Naive thymus-derived CD4-positive, alpha-beta T cell (primary cell): ENCODE measurements at places on chromosomes 13 and 19. TPM values are rescaled to one million over a fixed set of nuclear protein-coding genes. Genes with fewer than 3 reads are reported as not detected.

ZNF837 gene
- polyA plus RNA-seq, result 6.9 TPM

DNA sequence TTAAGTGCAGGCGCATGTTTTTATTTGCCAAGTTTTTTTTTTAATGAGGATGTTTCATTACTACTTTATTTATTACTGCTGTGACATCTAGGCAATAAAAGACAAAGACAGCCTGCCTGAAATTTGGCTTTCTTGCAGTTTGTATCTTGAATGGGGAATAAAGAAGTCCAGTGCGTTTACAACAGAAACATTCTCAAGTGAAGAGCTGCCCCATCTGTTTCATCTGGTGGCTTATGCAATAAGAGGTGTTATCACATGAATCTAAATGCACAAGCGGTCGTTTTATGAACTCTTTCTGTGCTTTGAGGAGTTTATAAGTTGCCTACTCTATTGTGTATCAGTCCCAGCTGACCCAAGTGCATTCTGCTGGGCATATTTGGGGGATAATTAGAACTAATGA, 12.6 kb upstream of the MAB21L1 start:
- no peak for DNase-seq
- H3K4me1 ChIP-seq, result no peaks in the 10 kb centered on the region
- no peak overlapping the region for H3K27ac ChIP-seq
- no peak overlapping the region for H3K4me3 ChIP-seq
- H3K36me3 ChIP-seq, result no peaks in the 10 kb centered on the region
- no peaks in the 10 kb centered on the region for H3K27me3 ChIP-seq

DNA sequence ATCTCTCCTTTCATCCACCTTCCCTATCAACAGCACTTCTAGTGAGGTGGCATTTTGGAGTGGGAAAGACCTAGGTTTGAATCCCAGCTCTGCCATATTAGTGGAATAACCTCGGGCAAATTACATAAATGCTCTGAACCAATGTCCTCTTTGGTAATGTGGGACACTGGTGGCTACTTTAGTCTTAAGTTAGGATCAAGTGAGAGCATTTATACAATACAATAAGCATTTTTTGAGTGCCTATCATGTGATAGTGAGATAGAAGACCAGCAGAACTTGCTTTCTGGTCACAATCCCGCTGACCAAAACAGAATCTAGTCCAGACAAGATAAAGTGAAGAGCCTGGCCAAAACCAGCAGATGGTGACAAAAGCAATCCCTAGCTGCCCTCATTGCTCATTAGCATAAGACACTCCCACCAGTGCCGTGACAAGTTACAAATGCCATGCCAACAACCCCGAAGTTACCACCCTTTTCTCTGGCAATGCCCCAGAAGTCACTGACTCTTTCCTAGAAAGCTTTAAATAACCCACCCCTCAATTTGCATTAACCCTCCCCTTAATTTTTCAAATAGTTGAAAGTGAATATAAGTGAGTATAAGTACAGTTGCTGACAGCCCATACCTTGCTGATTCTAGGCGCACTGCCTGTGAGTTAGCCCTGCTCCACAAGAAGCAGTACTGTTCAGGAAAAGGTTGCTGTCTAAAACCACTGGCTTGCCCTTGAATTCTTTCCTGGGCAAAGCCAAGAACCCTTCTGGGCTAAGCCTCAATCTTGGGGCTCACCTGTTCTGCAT, 28.9 kb upstream of the KPNA3 start:
- no peak overlapping the region for H3K4me3 ChIP-seq
- no peak for DNase-seq
- H3K27me3 ChIP-seq, result no peaks in the 10 kb centered on the region
- H3K36me3 ChIP-seq, result no peaks in the 10 kb centered on the region
- no peaks in the 10 kb centered on the region for H3K4me1 ChIP-seq

- H3K4me3 ChIP-seq, result no peak overlapping the region
- no peaks in the 10 kb centered on the region for H3K27me3 ChIP-seq
- no peaks in the 10 kb centered on the region for H3K4me1 ChIP-seq
- DNase-seq, result no peak
- H3K27ac ChIP-seq, result no peak overlapping the region
Measured at GRCh38 chr19:30303131-30303654, 69.0 kb upstream of the ZNF536 start.

RNF113B gene
- polyA plus RNA-seq, result not detected

CD70 gene
- polyA plus RNA-seq, result not detected

TLE6 gene
- polyA plus RNA-seq, result 0.52 TPM

DNA sequence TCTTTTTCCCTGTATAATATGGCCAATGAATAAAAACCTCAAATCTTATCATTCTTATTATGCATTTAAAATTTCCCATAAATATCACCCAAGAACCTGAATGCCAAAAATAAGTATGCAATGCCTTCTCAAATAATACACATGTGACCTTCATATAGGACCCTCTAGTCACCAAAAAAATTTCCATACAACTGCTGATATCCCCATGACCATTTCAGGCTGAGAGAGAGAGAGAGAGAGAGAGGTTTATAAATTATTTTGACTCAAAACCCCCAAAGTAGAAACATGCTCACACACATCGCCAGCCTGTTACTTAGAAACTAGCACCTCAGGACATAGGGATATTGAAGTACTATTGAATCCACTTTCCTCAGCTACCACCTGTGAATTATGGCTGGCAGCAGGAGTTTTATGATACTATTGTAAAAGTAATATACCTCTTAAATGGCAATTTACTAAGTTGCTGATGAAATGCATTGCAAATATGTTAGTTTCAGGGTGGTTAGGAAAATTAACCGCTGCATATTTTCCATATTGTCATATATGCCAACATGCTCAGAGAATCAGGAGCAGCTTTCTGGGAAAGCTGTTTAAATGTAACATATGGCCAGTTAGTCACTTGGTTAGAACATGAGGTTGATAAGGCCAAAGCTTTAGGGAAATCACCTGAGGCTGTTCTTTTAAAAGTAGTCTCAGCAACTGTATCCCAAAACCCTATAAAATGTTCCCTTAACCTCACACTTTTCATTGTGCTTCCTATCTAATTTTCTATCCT, 230.8 kb downstream of the DCT start:
- no peak overlapping the region for H3K4me3 ChIP-seq
- H3K27me3 ChIP-seq, result no peaks in the 10 kb centered on the region

ZNF208 gene
- not detected for polyA plus RNA-seq

- no peaks in the 10 kb centered on the region for H3K27me3 ChIP-seq
- DNase-seq, result no peak
- no peaks in the 10 kb centered on the region for H3K36me3 ChIP-seq
- no peaks in the 10 kb centered on the region for H3K4me1 ChIP-seq
Measured at GRCh38 chr13:95535243-95535642, 17.3 kb upstream of the CLDN10 start.

DNA sequence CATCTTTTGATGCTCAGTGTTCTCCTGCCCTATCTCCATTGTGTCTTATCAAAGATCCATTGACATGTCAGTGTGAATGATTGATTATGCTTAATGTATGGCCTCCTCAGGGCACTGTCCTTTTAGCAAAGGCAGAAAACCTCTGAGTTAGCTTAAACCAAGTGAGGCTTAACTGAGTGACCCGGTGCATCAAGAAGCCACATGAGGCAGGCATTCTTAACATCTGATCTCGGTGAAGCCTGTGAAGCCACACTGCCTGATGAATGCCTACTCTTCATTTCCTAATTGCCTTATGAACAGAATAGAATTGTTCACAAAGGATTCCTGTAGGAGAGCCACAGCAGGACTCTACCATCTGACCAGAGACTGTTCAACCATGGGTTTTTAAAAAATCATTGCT, 168.1 kb upstream of the SOX21 start:
- H3K4me3 ChIP-seq, result no peak overlapping the region
- H3K4me1 ChIP-seq, result no peaks in the 10 kb centered on the region
- H3K27ac ChIP-seq, result no peak overlapping the region
- H3K36me3 ChIP-seq, result no peaks in the 10 kb centered on the region
- DNase-seq, result no peak

DNA sequence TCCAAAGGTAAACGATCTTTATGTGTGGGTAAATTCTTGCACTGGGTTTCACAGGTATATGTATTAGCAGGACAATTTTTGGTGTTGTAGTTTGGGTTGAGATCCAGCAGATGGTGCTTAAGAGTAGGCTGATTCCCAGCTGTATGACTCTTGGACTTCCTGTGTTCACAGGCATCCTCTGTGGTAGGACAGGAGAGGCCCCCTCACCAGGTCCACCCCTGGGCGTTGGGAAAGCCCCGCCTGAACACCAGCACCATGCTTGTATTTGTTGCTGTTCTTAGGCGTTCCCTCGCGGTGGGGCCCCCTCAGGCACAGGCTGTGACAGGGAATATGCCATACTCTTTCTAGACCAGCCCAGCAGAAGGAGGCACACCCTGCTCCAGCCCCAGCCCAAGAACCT, 49.5 kb upstream of the PCDH17 start:
- no peaks in the 10 kb centered on the region for H3K27me3 ChIP-seq
- H3K36me3 ChIP-seq, result no peaks in the 10 kb centered on the region
- H3K27ac ChIP-seq, result no peak overlapping the region
- no peaks in the 10 kb centered on the region for H3K4me1 ChIP-seq

GRCh38 chr19:30518965-30519606, 146.9 kb downstream of the ZNF536 start:
- H3K27me3 ChIP-seq, result no peaks in the 10 kb centered on the region

DNA sequence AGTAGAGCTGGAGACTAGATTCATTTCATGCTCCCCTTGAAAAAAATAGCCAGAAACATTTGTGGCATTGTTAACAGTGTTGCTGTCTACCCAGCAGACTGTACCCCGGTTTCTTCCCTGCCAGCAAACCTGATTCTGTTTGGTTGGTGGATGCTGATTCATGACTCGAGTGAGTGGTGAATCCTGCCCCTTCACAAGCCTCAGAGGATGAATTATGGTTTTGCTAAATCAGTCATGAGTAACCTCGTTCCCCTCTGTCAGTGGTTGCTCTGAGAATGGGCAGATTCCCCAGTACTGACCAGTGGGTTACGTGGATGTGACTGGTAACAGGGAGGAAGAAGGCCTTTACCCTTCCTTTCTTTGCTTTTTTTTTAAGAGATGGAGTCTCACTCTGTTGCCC, 10.1 kb downstream of the NLRP12 start:
- H3K36me3 ChIP-seq, result no peaks in the 10 kb centered on the region
- H3K4me3 ChIP-seq, result no peak overlapping the region
- DNase-seq, result no peak
- H3K27me3 ChIP-seq, result no peaks in the 10 kb centered on the region
- no peaks in the 10 kb centered on the region for H3K4me1 ChIP-seq

PODNL1 gene
- 0.33 TPM for polyA plus RNA-seq

MAST1 gene
- polyA plus RNA-seq, result 3.5 TPM

DNA sequence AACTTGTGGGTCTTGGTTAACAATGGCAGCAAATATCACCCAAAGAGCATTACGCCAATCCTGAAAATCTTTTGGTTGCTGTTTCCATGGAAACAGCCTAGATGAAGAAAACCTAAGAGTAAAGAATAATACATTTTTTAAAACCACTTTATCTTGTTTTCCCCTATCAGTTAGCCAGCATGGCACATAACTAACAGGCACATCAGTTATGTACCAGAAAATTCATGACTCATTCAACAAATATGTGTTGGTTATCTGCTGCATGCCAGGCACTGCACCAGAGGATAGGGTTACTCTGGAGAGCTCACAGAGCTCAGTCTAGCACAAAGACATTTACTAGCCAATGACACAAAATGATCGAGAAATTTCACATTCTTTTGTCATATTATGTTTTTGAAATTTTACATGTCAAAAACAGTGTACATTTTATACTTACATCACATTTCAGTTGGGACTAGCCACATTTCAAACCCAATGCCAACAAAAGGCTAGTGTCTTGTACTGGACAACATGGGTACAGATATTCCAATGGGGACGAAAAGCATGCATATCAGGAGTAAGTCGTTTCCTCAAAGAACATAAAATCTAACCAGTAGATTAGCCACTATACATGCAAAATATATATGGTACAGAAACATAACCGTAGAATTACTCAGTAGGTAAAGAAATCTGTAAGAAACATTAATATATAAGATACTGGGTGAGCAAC, 20.3 kb downstream of the LNX2 start:
- DNase-seq, result no peak
- no peaks in the 10 kb centered on the region for H3K36me3 ChIP-seq
- H3K27ac ChIP-seq, result no peak overlapping the region

C19orf67 gene
- polyA plus RNA-seq, result not detected

DNA sequence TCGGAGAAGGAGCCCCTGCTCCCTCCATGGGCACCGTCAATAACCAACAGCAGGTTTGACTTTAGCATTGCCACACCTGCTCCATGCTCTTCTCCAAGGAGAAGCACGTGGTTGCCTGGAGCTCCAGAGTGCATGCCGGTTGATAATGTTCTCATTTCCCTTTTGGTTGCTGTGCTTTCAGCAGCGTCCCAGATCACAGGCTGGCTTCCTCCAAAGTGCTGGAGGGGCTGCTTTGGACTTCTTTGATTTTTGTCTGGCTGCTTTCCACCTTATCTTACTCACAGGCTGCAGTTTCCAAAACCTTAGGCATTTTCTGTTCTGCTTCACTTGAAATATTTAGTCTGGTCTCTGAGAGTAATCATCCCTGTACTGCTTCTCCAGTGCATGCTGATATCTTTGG, 123.8 kb upstream of the IRS2 start:
- DNase-seq, result no peak
- H3K4me3 ChIP-seq, result no peak overlapping the region

- no peaks in the 10 kb centered on the region for H3K27me3 ChIP-seq
- H3K36me3 ChIP-seq, result no peaks in the 10 kb centered on the region
- H3K4me1 ChIP-seq, result no peaks in the 10 kb centered on the region
- no peak overlapping the region for H3K4me3 ChIP-seq
- H3K27ac ChIP-seq, result no peak overlapping the region
Measured at GRCh38 chr13:46535825-46536224, 17.1 kb upstream of the LRCH1 start.

DNA sequence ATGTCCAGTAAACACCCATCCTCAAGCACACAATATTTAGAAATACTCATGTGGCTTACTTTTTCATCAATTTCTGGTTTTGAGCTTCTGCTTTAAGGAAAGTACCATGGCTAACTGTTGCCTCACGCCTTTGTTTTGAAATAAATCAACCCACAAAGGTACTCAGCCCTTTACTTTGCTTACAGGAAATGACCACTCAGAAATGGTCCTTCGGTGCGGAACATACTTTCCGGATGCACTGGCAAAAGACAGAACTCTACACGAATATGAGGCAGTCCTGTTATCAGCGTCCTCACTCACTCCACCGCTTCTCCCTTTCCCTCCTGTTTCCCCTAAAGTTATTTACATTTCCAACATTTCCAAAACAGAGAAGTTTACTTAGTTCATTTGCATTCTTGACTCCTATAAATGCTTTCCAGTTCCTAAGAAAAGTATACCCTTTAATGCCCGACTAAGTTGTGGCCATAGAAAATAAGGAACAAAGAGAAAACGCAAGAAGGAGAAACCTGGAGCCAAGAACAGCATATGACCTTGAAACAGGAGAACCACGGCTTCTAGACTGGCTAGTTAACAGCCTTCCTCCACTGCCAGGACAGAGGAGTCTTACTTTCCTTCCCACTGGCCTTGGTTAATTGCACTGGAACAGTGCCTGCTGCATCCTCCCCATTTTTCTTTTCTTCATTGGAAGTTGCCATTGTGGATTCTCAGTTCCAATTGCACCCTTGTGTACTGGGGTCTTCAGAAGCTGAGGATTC, 10.6 kb downstream of the FPR2 start:
- no peak for DNase-seq
- no peak overlapping the region for H3K4me3 ChIP-seq
